Urothelium cell line (cell line): ENCODE measurements at places on chromosomes 16 and 17.

DNA sequence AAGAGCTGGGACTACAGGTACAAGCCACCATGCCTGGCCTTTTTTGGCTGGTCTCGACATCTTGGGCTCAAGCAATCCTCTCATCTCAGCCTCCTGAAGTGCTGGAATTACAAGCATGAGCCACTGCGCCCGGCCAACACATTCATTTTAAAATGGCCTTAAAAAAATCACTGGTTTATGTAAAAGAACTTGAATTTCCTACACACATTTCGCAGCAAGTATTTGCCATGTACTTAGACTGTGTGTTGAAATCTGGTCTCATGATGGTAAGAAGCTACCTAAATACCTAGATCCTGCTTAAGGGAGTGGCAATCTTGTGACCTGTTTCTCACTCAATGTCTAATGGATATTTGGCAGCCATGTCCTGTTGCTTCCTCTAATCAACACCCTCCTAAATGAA, 8.5 kb upstream of the CYTH1 start:
- DNase-seq: no peak

DNA sequence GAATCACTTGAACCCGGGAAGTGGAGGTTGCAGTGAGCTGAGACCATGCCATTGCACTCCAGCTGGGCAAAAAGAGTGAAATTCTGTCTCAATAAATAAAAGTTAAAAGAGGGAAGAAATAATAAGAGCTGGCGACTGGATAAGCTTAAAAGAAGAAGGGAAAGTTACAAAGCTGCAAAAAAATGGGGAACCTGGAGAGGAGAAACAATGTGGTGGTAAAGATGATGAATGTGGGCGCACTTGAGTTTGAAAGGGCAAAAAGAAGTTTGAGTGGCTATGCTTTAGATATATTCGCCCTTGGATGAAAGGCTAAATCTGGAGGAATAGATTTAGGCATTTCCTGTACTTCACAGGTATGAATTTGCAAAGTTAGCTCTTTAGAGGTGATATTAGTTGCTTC, 53.0 kb upstream of the YPEL2 start:
- no peak for DNase-seq

DNA sequence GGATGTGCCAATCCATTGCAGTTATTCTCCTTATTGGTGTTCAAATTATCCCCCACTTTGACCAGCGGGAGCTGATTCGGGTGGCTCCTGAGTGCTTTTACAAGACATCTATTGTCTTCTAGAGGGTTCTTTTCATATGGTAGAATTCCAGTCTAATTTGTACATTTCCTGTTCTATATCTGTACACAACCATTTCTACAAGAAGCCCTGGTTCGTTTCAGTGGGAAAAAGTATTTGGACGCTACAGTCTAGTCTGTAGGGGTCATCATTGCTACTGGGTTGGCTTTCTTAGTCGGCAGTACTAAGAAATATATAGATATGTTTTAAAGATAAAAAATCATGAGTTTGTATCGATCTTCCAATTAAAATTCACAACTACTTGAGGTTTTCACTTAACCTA, 262.6 kb downstream of the MAP2K6 start:
- no peak for DNase-seq

- DNase-seq: no peak
Observed at GRCh38 chr16:56749672-56750491, 20.0 kb downstream of the NUP93 start.

GRCh38 chr17:57631871-57632270, 113.2 kb downstream of the CCDC182 start:
- DNase-seq: no peak

DNA sequence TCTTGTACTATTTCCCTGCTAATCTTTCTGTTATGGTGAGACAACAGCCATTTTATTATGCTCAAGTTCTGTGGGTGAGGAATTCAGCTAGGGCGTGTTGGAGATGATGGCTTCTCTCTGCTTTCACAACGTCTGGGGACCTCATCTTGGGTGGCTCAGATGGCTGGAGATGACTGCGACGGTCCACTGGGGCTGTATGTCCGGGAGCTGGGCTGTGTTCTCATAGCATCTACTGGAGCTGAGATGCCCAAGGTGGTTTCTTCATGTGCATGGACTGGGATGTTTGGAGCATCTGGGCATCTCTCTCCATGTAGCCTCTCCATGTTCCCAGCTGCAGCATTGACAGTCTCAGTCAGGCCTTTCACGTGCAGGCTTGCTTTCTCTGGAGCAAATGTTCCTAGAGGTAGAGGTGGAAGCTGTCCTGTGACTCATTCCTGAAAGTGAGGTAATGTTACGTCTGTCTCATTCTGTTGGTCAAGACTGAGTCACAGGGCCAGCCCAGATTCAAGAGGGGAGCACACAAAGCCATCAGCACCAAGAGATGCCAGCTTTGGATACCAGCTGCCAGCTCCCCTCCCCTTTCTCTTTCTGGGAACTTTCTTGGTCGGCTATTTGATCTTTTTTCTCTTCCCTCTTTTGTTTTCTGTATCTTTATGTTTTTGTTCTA, 96.2 kb downstream of the RAP1GAP2 start:
- DNase-seq: peak; percentile 87

DNA sequence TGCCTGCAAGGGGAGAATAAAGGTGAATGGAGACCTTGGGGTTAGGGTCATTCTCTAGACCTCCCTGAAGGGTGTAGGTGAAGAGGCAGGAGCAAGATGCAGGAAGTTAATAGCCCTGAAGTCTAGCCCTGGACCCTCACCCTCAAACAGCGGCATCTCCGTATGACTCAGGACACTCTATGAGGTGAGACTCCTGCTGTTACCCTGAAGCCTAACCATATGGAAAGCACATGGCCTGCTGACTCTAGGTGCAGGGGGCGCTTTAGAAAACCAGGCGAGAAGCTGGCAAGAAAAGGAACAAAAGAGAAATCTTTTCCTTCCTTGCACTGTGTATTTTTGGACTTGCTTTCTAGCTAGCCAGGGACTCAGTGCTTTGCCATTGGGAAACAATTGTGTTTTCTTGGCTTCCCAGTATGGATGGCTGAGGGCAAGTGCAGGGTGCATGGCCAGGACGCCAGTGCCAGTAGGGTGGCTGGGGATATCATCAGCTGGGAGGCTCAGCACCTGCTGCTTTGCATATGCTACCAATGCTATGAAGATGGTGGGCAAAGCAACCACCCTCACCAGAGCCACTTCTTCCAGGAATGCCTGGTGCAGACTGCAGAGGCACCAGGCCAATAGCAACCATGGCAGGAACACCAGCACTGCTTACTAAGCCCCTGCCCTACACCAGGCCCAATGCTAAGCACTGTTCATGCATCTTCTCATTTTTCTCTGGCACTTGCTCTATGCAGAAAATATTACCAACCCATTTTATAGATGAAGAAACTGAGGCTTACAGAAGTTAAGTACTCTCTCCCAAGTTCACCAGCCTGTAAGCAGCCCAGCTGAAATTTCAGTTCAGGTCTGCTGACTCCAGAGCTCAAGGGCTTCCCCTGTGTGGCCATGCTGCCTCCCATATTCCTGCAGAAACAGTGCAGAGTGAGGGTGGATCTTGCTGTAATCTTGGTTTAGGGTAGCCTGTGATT, 425.1 kb downstream of the SLC39A11 start:
- DNase-seq: no peak

DNA sequence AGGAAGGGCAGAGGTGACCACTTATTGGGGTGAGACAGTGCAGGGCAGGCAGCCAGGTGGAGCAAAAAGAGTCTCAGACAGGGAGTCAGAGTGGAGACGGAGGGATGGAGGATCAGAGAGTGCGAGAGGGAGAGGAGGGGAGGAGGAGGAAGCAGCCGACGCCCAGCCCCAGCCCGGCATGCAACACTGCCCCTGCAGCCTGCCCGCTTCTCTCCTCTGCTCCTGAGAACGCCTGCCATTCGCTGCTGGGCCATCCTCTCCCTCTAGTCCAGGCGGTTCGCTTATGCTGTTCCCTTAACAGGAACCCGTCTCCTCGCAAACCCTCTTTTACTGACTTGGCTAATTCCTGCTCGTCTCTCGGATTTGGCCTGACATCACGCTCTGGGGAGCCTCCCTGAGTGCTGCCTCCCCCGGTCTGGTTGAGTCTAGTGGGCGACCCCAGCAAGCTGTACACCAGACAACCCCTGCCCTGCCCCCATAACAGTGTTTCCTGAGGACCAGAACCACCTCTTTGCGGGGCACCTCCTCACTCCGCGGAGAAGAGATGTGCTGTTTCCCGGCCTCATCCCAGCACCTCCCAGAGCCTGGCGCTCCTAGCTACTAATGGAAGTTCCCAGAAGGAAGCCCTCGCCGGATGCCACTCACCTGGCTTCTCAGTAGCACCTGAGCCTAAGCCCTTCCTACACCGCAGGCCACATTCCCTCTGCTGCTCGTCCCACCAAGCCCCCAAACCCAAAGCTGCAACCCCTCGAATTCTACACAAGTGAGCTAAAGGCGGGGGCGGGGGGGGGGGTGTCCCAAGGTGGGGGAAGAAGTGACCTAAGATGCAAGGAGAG, 61.2 kb upstream of the CCL1 start:
- peak; percentile 25 for DNase-seq

- no peak for DNase-seq
Observed at GRCh38 chr17:6361733-6362132, 73.2 kb downstream of the AIPL1 start.

- no peak for DNase-seq
Observed at GRCh38 chr17:27257031-27257357, 36.9 kb upstream of the WSB1 start.

GRCh38 chr16:2487903-2488531, 13.1 kb downstream of the TBC1D24 start:
- DNase-seq: no peak

GRCh38 chr16:50982808-50983207, 168.3 kb downstream of the SALL1 start:
- DNase-seq: no peak

- peak; percentile 77 for DNase-seq
Observed at GRCh38 chr17:35448214-35448898, at the start of gene SLFN13. Gene SLFN13 (minus strand): TSS chr17:35448766. CDS start chr17:35445680, 3,086 bp downstream.

DNA sequence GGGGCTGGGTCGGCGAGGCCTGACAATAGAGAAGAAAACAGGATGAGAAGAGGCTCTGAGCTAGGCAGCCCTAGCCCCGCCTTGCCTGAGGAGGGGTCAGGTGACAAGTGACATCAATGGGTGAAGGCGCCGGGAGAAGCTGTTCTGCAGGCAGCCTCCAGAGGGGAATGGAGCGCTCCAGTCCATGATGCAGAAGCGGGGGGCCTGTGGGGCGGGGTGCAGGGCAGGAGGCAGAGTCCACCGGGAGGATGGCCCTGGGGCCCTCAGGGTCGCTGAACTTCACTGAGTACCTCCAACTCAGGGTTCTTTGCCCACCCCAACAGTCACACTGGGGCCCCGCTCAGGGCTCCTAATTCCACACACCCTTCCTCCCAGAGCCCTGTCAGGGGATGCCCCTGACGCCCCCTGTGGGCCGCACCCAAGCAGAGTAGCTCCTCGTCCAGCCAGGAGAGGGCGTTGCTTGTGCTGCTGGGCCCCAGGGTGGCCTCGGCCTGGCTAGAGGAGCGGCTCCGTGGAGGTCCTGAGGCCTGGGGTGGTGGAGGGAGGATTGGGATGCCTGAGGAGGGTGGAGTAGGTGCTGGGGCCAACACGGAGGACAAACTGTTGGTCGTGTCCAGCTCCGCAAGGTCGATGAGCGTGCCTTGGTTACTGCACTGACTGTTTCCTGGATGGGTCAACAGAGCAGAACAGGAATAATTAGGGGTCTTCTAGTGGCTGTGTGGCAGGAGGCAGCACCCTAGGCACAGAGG, 20.8 kb downstream of the GGA3 start:
- peak; percentile 65 for DNase-seq

- DNase-seq: no peak
Observed at GRCh38 chr17:48394821-48395220, 35.2 kb downstream of the SKAP1 start.

GRCh38 chr16:27920391-27920891, 143.1 kb downstream of the GSG1L start:
- DNase-seq: no peak

DNA sequence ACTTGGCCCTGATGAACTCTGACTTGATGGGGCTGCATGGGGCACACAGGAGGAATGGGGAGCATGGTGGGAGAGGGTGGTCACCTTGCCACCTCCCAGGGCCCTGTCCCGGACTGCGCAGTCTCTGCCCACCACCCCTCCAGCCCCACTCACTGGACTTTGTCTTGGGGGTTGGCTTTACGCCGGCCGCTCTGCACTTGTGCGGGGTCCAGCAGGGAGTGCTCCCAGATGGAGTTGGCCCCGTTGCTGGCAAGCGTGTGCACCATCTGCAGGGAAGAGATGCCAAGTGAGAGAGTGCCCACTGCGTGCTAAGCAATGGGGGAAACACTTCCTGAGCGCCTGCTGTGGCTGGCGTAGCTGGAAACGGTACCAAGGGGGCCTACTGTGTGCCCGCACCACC, 6.7 kb downstream of the GIT1 start:
- DNase-seq: no peak

DNA sequence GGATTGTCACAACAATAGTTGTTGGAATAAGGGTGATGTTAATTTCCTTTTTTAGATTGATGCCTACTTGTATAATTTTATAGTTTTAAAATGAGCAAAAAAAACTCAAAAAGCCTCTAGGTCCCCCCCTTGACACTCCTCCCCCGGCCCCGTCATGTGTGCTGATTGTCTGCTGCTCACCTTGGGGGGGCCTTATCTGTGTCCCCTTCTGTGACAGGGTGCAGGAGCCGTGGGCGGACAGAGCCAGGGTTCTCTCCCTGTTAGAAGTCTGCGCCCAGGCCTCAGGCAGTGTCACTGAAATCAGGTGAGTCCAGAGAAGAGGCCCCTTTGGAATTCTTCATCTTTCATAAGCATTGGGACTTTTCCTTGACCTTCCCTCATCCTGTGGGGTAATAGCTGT, 27.4 kb upstream of the CPNE2 start:
- DNase-seq: no peak

DNA sequence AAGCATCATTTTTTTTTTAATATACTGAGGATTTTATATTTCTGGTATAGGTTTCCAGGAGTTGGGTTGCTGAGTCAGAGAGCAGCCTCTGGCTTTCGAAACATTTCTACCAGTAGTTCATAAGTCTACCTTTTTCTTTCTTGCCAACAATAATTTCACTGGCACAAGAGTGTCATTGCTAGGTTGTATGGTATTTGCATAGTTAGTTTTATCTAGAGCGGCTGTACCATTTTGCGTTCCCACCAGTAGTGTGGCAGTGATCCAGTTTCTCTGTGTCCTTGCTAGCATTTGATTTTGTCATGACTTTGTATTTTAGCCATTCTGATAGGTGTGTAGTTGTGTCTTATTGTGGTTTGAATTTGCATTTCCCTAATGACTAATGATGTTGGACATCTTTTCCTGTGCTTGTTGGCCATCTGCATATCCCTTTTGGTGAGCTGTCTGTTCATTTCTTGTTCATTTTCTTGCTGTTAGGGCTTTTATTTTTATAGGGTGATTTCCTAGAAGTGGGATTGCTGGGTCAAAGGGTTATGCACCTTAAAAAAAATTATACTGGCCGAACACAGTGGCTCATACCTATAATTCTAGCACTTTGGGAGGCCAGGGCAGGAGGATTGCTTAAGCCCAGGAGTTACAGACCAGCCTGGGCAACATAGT, 39.9 kb downstream of the SNX29 start:
- no peak for DNase-seq
